GM23338 (cell line): ENCODE measurements at places on chromosomes 4 and X. TPM values are rescaled to one million over a fixed set of nuclear protein-coding genes. Genes with fewer than 3 reads are reported as not detected.

The GRIA3 gene
- 0.93 and 2.7 TPM in 2 replicates for total RNA-seq

GRCh38 chr4:81505004-81505598 lies 33.4 kb upstream of the RASGEF1B start:
- no peaks in the 10 kb centered on the region for H3K27me3 ChIP-seq
- H3K4me3 ChIP-seq: no peak overlapping the region
- no peak overlapping the region for H3K27ac ChIP-seq
- no peaks in the 10 kb centered on the region for H3K4me1 ChIP-seq

The ATP10D gene
- total RNA-seq: 4.7 and 4.9 TPM in 2 replicates

DNA sequence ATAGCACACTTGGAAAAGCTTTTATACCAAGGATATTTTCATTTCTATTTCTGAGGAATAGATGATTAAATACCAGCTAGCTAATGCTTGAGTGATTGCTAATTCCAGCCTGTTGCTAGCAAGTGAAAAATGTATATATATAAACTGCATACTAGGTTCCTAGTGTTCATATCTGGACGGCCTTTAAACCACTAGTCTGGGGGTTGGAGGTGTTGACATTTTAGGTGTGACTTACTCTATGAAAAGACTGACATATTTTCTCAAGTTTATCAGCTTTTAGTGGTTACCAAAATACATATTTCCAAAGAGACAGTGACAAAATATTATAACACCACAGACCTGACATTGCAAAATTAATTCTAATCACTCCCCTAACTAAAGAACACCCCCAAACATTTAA lies 44.7 kb downstream of the MTMR8 start:
- H3K4me1 ChIP-seq: no peaks in the 10 kb centered on the region
- H3K27ac ChIP-seq: no peak overlapping the region
- H3K4me3 ChIP-seq: no peak overlapping the region
- no peaks in the 10 kb centered on the region for H3K27me3 ChIP-seq
- no peaks in the 10 kb centered on the region for H3K36me3 ChIP-seq

The VSIG1 gene
- total RNA-seq: 1.2 and 1.7 TPM in 2 replicates

DNA sequence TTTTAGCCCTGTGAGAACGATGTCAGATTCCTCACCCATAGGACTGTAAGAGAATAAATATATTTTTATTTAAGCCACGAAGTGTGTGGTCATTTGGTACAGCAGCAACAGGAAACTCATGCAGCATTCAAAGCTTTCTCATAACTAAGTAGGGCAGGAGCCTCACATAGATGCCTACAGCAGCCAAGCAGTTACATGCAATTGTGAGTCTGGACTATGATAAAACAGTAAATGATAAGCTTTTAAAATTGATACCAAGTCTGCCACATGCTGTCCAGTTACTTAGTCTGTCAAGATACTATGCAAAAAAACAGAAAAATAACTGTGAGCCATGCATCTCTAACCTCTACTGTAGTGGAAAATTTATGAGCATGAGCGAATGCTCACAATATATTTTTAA lies 359.6 kb downstream of the HS3ST1 start:
- no peak overlapping the region for H3K27ac ChIP-seq
- H3K27me3 ChIP-seq: no peaks in the 10 kb centered on the region
- H3K4me1 ChIP-seq: peaks cover 14% of the 10 kb centered on the region
- no peak overlapping the region for H3K4me3 ChIP-seq

GRCh38 chr4:185640811-185641675 lies 105.7 kb upstream of the PDLIM3 start:
- no peaks in the 10 kb centered on the region for H3K36me3 ChIP-seq
- peaks cover 46% of the 10 kb centered on the region for H3K4me1 ChIP-seq
- H3K27ac ChIP-seq: peak overlapping the region; percentile 23; the same call in 1 of the 2 replicates
- H3K4me3 ChIP-seq: no peak overlapping the region
- DNase-seq: peak; percentile 85

- no peaks in the 10 kb centered on the region for H3K36me3 ChIP-seq
- DNase-seq: no peak
- H3K4me1 ChIP-seq: no peaks in the 10 kb centered on the region
- no peak overlapping the region for H3K4me3 ChIP-seq
- H3K27ac ChIP-seq: no peak overlapping the region
- no peaks in the 10 kb centered on the region for H3K27me3 ChIP-seq
Measured at GRCh38 chr4:51943221-51943620, 76.9 kb downstream of the LRRC66 start.

- no peak overlapping the region for H3K27ac ChIP-seq
- no peaks in the 10 kb centered on the region for H3K27me3 ChIP-seq
- H3K4me1 ChIP-seq: peaks cover 10% of the 10 kb centered on the region
- no peak overlapping the region for H3K4me3 ChIP-seq
- no peaks in the 10 kb centered on the region for H3K36me3 ChIP-seq
Measured at GRCh38 chr4:152359208-152360044, 176.5 kb downstream of the FBXW7 start.

GRCh38 chrX:40012868-40013265 lies 84.9 kb downstream of the BCOR start:
- H3K4me3 ChIP-seq: peak overlapping the region; percentile 54
- no peak overlapping the region for H3K27ac ChIP-seq
- no peaks in the 10 kb centered on the region for H3K36me3 ChIP-seq
- peaks cover 12% of the 10 kb centered on the region; the same call in 1 of the 2 replicates for H3K4me1 ChIP-seq

DNA sequence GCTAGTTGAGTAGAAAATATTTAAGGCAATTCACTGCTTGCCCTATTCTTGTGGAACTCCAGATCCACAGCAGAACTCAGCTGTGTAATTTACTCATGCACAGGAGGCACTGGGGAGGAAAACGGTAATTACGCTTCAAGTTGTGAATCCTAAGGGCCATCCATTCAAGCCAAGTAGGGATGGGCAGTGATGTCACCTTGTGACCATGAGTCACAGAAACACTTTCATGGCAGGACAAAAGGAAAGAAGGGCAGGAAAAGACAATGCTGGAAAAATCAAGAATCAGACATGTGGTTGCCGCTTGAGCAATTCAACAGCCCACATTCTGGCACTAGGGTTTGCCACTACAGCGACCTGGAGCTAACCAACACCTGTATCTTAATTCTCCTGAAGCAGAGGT lies 1.4 kb downstream of the PAQR3 start:
- H3K27me3 ChIP-seq: peaks cover 19% of the 10 kb centered on the region
- no peaks in the 10 kb centered on the region; the same call in 1 of the 2 replicates for H3K36me3 ChIP-seq
- peaks cover 27% of the 10 kb centered on the region for H3K4me1 ChIP-seq
- no peak overlapping the region for H3K27ac ChIP-seq

DNA sequence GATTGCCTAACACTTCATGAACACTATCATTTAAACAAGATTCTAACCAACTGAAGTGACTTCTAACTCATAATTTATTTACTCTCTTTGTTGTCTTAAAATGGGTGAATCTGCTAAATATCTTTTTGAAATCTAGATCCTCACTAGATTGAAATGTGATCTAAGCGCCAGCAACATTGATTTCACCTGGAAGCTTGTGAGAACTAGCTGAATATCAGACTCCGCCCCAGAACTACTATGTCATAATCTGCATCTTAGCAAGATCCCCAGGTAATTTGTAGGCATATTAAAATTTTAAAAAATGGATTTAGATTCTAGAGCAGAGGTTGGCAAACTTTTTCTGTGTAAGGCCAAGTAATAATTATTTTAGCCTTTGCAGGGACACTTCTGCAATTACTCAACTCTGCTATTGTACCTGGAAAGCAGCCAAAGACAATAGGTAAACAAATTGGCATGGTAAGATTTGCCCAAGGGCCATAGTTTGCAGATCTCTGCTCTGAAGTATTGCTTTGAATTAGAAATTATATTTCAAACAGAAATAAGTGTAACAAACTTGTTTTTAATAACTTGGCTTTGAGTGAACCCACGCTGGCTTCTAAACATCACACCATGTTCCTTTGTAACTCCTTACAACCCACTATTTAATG lies 121.5 kb downstream of the REELD1 start:
- H3K4me1 ChIP-seq: no peaks in the 10 kb centered on the region
- H3K36me3 ChIP-seq: no peaks in the 10 kb centered on the region
- DNase-seq: no peak
- H3K27me3 ChIP-seq: no peaks in the 10 kb centered on the region
